ENCODE measurements at places on chromosomes 16 and 17.

GRCh38 chr16:6209355-6209930 lies 1111.8 kb upstream of the EEF2KMT start:
- DNase-seq = peak; percentile 24

DNA sequence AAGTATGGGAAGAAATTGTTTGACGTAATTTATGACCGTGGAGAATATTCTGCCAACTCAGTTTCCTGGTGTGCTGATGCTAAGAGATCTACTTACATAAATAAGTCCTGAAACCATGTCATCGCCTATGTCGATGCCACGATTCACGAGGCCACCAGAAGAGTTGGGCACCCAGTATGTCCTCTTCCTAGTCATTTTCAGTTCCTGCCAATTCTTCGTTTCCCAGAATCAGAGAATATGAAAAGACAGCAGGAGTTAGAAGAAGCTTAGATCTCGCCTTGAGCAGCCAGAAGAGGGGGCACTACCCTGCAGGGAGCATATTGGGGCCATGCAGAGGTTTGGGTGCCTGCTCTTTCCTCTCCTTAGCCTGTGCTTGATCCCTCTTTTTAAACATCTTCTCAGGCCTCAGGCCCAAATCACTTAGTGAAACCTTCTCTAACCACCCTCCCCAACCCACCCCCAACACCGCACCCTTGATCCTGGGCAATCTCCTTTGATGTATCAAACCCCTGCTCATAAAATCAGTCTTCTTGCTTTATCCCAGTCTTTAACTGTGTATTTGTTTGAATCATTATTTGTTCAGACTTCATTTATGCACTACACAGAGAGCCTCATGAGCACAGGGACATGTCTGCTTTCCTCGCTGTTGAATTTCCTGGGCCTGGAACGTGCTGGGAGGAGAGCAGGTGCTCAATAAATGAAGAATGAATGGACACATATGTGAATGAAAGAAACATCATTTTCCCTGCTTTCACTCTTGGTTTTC lies 12.2 kb upstream of the LONP2 start:
- DNase-seq = no peak

DNA sequence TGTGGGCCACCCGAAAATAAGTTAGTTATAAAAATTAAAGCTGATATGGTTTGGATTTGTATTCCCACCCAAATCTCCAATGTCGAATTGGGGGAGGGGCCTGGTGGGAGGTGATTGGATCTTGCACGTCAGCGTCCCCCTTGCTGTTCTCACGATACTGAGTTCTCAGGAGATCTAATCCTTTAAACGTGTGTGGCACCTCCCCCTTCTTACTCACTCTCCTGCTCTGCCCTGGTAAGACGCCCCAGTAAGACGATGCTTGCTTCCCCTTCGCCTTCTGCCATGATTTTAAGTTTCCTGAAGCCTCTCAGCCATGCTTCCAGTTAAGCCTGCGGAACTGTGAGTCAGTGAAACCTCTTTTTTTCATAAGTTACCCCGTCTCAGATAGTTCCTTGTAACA lies 35.4 kb downstream of the SYCE1L start:
- DNase-seq = no peak

DNA sequence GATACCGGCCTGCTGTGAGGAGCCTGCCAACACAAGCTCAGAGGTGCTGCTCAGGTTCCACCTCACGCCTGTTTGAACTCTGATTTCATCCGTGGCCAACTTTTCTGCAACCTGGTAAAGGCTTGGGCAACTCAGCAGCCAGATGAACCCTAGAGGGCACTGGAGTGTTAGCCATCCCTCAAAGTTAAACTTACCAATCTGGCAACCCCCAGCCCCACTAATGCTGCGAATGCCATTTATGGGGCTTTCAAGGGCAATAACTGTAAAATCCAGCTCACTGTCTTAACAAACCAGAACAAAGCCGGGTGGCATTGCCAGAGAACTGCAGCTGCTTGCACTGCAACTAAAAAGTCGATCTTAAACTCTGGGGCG lies 105.5 kb downstream of the AXIN2 start:
- DNase-seq = no peak

DNA sequence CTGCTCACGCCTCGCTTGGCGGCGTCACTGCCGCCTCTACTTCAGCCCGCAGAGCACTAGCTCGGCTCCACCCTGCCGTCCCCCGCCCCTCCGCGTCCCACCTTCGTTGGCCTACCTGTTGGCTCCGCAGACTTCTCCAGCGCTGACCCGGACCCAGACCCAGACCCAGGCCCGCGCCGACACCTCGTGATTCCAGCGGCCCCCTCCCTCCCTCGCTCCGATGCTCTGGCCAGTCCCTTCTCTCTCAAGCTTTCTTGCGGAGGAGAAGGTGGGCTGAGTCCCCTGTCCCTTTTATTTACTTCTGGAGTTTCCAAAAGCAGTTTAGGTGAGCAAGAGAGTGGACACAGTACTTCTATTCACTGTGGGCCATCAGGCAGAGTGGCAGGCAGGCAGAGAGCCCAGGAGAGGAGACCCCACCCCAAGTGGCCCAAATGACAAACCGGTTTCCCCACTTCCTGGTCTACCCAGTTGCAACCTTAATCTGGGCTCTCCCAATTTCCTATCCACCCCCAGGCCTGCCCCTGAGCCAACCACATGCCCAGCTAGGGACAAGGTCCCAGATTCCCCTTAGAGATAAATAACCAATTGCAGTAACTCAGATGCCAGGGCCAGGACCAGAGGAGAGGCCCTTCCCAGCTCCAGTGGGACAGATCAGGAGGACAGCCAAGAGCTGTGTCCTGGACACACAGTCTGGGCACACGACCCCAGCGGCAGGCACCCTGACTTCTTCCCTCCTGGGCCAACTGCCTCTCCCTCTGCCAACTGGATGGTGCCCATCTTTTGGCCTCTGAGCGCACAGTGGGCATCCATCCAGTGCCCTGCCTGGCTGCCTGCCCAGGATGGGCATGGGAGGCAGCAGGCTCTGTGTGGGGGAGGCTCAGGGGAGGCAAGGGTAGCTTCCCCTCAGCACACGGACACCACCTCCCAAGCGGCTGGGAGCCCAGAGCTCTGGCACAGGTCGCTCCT lies 1.2 kb upstream of the SRCIN1 start:
- no peak for DNase-seq

DNA sequence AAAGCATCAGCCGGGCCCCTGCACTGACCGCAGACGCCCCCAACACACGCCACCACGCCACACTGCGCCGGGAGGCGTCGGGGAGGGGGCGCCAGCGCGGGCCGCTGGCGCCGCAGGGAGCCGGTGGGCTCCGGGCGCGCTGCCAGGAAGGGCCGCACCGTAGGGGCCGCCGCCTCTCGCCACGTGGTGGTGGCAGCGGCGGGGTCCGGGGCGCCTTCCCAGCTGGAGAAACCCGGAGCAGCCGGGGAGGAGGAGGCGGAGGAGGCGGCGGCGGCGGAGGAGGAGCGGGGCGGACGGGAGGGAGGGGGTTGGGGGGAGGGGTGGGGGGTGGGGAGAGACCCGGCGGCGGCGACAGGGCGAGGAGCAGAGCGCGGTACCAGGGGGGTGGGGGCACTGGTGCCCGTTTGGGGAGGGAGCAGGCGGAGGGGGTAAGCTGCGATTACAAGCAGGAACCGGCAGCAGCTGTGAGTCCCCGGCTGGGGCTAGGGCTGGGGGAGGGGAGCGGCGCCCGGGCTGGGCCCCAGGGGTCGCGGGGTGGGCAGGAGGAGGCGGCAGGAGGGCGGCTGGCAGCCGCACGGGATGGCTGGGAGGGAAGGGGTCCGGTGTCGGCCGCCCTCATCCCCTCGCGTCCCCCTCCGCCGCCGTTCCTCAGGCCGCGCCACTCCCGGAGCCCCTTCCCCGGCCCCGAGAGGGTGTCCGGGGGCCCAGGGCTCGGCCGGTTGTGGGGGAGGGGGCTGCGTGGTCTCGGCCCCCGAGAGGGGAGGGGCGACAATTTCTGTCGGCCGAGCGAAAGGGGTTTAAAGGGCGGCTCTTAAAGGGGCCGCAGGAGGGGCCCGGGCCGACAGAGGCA lies at the start of gene TBKBP1:
Gene TBKBP1 (plus strand): TSS at position 431 of the 850 bp plus-strand sequence. CDS start 1,952 bp downstream, outside the sequence.
- peak; percentile 47 for DNase-seq

DNA sequence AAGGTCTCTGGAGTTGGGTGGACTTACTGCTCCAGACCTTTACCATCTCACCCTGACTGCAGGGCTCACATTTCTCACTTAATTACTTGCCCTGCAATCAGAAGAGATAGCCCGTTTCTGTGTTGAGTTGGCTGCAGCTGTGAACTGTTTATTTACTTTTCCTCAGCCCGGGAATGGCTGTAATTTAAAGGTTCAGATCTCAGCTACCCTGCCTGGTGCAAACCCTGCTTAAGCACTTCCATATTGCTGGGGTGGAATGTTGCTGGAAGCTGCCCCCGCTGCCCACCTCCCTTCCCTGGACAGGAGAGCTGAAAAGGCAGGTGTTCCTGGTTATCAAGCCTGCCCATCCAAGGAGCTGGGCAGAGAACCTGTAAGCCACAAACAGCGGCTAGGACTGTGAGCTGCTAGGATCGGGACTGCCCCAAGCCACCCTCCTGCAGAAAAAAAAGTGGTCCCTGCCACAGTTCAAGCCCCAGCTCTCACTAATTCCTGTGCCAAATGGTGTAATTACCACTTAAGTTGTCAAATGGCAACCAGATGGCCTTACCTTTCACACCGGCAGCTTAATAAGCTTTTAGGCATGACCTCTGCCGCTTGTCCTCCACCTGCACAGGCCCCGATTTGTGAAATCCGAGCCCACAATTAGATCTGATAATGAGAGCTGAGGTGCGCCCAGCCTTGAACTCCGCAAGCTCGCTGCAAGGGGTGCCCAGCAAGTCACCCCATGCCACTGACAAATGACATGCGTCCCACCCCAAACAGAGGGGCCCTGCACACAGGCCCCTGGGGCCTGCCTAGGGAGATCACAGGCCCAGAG lies 269.8 kb downstream of the C16orf95 start:
- DNase-seq = no peak

DNA sequence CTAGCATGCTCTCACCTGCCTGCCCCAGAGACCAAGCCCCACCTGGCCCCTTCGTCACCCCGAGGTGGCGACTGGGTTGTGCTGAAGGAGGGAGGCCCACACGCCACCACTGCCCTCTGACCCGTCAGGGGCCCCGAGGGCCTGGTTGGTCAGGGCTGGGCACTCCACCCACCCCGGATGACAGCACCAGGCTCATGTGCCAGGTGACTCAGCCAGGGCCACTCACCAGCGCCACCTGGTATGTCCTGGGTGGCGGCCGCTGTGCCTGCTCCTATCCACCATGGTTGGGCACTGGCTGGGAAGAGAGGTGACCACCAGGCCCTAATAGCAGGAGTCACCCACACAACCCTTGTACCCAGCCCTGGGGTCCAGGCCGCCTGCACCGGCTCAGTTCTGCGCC lies 68.9 kb downstream of the JPH3 start:
- DNase-seq = no peak

DNA sequence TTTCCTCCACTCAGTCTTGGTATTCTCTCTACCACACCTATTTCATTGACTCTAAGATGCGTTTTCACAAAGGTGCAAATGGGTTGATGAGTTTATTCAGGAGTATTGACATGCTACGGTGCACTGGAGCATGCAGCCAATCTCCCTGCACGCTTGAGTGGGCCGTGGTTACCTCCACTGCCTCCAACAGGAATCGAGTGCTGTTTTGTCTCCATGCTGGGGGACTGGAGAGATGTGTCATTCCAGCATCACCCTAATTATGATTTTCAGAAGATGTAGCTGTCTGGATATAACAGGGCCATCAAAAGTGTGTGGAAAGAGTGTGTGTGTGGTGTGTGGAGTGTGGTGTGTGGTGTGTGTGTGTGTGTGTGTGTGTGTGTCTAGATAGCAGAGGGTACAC lies 351.6 kb upstream of the ZFHX3 start:
- DNase-seq = no peak

- DNase-seq = no peak
Measured at GRCh38 chr16:57530104-57530521, 6.3 kb downstream of the CCDC102A start.

GRCh38 chr16:85658504-85659326 lies 30.0 kb downstream of the GINS2 start:
- DNase-seq = no peak

DNA sequence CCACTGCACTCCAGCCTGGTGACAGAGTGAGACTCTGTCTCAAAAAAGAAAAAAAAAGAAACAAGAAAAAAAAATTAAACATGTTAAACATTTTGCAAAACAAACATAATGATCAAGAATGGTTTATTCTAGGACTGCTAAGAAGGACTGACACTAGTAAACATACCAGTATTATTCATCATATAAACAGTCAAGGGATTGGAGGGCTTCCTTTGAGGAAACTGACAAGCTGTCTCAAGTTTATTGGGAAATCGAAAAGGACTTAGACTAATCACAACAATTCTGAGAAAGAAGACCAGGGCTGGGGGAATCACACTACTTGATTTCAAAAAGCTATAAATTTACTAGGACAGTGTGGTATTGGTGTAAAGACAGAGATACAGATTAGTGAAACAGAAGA lies 75.5 kb downstream of the MYH10 start:
- no peak for DNase-seq

- no peak for DNase-seq
Measured at GRCh38 chr17:3438368-3438767, 4.7 kb upstream of the OR1E2 start.

DNA sequence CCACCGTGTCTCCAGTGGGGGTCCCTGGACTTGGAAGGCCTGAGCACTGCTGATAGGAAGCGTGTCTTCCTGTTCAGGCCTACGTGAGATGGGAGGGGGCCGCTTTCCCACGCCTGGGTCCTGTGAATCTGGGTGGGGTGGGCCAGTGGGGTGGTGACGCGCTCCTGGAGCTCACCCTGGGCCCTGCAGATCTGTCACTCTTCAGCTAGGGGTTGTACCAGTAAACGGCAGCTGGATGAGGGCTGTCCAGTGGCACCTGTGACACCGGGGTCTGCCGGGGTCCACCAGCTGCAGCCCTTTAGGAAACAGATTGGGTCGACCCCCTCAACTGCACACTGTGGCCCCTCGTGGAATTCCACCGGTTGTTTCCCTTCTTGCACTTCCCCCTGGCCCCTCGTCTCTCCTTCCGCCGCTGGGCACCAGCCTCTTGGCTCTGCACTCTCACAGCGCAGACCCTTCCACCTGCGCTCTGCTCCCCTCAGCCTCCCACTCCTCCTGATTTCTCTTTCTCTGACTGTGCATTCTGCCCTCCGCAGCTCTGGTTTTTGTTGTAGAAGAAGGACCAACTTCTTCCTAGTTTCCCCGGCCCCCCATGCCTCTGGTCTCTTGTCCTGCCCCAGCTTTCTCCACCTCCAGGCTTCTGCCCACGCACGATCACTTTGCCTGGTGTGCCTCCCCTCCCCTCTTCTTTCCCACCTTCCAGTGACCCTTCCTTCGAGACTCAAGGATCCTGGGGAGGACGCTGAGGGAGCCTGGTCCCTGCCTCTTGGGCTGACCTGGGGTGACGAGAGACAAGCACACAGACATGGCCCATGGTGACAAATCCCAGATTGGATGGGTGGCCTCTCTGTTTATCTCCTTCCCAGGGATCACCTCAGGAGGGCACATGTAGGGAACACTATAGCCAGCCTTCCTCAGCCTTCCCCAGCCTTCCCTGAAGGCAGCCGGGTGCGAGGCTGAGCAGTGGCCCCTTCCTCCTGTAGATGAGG lies 4.8 kb downstream of the MRC2 start:
- no peak for DNase-seq
